ENCODE measurements at places on chromosomes 11 and 22.
A peak's percentile ranks its signal among the peaks of the same experiment; 100 is the strongest.

DNA sequence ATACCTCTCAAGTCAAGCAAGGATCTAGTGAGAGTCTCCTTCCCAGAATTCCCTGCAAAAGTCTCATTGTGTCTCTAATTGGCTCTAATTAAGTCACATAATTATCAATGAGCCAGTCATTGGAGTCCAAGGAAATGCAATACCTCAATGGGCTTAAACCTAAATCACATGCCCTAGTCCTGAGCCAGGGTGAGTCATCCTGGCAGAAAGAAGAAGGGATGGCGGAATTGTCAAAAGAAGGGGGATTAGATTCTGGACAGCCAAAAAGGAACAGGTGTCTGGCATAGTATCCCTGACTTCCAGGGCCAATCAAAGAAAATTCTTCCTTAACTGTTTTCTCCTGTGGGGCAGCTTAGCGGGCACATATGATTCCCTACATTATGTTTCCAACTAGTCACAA lies 25.1 kb upstream of the LDLRAD3 start:
- DNase-seq = no peak

GRCh38 chr11:60098508-60098907 lies 10.0 kb downstream of the MS4A2 start:
- no peak for DNase-seq

DNA sequence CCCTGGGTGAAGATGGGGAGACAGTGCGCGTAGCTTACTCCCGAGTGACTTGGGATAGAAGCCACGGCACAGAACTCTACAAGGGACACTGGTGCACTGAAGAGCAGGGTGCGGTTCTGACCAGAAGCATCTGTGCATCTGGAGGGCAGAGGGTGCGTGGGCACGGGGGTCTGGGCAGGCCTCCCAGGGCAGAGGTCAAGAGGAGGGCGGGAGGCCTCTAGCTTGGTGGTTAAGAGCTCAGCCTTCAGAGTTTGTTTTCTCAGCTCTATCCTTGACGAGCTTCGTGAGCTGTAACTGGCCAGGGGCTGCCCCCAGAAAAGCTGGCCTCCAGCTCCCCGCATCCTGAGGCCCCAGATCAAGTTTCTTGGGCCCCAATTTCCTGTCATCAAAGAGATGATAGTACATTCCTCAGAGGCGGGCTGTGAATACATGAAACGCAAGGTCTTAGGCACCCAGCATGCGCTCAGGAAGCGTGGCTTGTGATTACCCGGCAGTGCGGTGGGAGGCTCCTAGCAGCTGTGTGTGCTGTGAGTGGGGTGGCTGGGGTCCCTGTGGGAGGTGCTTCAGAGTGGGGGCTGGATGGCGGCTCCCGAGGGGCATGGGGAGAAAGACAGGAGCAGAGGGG lies 6.0 kb upstream of the BID start:
- no peak for DNase-seq

GRCh38 chr22:27754247-27754887 lies 47.2 kb downstream of the MN1 start:
- DNase-seq = no peak

DNA sequence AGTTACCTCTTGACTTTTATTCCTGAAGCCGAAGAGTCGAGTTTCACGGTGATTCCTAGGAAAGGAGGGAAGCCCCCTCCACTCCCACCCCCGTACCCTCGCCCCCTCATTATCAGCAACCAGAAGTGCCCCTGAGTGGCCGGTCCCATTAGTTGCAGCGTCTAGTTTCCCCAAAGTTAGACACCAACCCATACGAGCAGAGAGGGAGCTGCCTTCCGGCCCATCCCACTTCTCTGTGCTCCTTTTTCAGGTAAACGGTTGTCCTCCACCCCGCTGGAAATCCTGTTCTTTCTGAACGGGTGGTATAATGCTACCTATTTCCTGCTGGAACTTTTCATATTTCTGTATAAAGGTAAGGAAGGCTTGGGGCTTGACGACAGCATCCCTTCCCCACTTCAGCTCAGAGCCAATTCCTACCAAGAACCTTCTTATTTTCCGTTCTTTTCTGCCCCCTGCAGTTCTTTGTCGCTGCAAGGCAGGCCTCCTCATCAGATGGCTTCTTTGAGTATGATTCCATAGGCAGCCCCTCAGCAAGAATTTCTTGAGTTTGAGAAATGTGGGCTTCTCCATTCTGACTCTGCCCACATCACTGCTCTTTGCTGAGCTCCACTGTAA lies 701 bp downstream of the TMEM216 start:
- DNase-seq = peak; percentile 26

DNA sequence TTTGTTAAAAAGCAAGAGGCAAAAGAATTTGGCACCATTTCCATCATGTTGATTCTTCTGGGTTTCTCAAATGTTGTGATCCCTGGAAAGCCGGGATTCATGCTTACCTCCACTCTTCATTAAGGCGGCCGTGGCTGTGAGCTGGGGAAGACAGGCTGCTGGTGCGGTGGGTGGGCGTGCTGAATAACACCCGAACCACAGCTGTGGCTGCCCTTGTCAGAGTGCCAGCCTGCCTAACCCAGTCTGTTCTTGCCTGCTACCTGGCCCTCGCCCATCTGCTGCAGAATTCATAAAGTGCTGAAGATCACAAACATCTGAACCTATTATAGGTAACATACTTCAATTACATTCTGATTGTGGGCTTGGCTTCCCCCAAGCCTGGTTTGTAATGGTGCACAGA lies 95.8 kb upstream of the RCN1 start:
- no peak for DNase-seq

DNA sequence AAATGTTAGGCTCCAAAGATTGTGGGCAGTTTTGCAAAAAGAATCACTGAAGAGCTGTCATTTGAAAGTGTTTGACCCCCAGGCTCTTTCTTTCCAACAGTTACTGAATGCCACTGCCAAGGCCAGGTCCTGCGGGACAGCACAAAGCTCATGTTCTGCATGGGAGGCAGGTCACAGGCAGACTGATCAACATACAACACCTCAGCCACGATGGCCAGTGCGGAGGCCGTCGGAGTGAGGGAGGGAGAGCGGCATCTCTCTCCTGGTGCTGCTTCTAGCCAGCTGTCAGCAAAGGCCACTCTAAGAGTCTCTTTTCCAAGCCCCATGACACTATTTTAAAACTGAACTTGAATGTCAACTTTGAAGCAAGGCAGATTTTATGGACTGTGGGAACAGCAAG lies 49.9 kb downstream of the ARFGAP3 start:
- no peak for DNase-seq

DNA sequence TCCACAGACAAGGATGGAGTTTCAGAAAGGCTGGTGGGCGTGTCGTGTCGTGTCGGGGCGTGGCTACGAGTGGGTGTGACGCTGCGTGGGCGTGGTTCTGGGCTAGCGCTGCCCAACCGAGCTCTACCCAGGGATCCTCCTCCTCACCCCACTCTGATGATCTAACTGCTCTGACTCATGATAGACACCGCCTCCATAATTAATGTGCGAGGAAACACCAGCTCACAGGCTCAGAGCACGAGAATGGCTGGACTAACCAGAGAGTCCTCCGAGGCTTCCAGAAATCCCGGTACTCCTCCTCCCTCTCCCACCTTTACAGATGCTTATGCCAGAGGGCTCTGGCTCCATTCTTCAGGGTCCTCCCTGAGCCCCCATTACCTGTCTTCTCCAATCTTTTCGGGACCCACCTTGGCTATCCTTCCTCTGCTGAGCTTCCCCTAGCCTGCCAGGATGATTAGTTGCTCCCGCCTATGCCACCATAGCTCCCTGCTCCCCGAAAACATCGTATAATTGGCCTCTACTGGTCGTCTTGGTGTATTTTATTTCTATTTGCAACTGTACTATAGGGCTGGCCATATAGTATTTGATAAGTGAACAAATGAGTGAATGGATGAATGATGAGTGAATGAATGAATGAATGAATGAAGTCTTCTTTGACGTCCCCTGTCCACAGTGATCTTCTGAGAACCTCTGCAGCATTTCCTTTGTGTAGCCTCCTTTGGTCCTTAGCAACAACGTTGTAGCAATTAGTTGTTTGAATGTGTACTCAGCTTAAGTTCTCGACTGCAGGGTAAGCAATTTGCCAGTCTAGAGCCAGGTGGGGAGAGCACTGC lies 21.7 kb downstream of the TMPRSS13 start:
- DNase-seq = peak; percentile 88

- DNase-seq = peak; percentile 60
Observed at GRCh38 chr11:12303421-12304149, 73.8 kb upstream of the PARVA start.

GRCh38 chr11:68782711-68783110 lies 31.4 kb upstream of the TESMIN start:
- DNase-seq = no peak

- DNase-seq = no peak
Observed at GRCh38 chr22:25875461-25875860, 133.5 kb downstream of the MYO18B start.

DNA sequence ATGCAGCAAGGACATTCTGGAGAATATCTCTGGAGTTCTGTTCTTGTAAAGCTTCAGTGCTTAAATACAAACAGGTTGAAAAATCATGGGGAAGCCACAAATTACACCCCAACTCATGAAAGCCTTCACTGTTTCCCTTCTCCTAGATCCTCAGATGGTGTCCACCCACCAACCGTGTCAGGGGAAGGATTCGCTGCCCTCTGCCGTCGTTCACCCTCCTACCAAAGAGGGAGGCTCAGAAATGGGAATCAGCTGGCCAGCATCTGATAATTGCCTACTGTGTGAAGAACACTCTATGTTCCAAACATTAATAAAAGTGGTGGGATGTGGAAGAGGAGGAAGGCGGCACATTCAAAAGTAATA lies 7.4 kb upstream of the HEPACAM start:
- DNase-seq = no peak

- no peak for DNase-seq
Observed at GRCh38 chr11:66287889-66288670, 863 bp downstream of the YIF1A start.

- DNase-seq = no peak
Observed at GRCh38 chr11:95522874-95523273, 266.7 kb downstream of the FAM76B start.

DNA sequence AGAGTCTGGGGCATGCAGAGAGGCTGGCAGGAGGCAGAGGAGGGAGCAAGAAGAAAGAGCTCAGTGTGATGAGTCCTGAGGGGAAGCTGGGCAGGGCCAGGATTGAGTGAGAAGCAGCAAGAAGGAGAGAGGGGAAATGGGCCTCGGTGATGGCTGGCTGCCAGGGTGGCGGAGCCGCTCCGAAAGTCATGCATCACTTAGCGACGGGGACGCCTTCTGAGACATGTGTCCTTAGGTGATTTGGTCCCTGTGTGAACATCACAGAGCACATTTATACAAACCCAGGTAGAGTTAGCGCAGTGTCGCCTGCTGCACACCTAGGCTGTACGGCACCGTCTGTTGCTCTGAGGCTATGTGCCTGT lies 15.1 kb downstream of the TBC1D22A start:
- DNase-seq = no peak

DNA sequence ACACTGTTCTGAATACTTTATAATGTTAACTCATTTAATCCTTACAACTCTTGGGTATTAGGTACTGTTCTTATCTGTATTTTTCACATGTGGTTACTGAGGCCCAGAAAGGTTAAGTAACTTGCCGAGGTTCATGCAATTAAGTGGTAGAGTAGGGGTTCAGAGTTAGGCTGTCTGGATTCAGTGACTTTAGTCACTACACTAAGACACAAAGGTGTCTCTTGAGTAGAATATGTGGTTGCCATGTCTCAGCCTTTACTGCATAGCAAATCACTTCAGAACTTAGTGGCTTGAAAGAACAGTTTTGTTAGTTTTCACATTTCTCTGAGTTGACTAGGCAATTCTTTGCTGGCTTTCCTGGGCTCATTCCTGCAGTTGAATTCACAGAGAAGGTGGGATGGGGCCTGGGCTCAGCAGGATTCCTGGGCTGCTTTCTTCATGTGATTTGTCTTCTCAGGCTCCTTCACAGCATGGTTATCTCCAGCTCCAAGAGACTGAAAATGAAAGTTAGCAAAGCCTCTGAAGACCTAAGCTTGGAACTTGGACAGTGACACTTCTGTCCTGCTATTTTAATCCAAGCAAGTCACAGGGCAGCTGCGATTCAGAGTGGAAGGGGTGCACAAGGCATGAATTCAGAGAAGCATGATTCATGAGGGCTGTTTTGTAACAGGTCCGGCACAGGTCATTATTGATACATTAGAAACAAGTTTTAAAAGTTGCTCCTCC lies 68.3 kb downstream of the SPECC1L start:
- no peak for DNase-seq

DNA sequence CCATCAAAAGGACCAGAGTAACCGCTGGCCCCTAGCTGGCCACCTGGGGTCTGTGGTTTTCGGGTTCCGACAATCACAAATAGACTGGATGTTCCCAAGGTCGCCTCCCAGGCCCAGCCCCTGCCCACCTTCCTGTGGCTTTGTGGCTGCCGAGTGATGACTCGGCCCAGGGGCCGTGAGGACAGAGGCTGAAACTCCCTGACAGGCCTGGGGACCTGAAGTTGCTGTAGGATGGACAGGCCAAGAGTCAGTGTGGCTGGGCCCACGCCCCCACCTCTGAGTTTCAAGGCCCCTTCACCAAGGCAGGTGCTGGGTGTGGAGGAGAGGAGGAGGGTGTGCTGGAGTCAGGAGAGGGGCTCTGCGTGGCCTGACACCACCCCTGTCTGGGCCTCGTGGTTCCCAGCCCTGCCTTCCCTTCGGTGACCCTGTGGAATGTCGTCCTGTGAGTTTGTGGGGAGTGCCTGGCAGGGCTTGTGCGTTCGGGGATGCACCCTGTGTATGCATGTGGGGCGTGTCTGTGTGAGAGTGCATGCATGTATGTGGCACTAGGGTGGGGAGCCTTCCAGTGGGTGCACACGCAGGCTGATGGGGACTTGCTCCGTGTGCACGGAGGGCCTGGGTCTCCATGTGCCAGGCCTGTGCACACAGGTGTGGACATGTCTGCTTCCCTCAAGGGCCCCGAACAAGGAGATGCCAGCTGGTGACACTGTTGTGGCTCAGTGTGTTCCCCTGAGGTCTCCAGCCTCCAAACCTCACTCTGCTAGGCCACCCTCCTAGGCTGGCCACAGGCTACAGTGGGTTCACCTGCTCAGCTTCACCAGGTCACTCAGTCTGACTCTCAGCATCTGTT lies 8.4 kb upstream of the MGAT3 start:
- no peak for DNase-seq

DNA sequence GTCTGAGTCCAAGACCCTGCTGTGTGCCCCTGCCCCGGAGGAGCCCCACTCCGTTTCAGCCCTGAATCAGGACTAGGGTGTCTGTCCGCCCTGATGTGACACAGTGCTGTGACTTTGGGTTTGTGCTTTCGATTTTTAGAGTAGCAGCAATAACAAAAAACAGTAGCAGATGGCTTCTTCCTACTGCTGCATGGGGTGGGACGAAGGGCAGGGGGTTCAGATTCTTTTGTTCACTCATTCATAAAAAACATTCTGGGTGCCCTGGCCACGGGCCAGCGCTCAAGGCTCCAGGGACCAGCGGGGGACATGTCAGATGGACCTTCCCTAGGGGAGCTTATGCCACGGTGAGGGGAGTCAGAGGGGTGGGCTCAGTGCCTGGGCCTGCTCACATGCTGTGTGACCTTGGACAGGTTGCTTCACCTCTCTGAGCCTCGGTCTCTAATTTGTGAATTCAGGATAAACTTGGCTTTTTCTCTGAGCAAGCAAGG lies 24.6 kb upstream of the PRR5 start:
- no peak for DNase-seq

GRCh38 chr11:105609341-105609781 lies 512 bp upstream of the GRIA4 start:
- peak; percentile 18 for DNase-seq

All from fibroblast of pulmonary artery (primary cell).